ENCODE measurements at places on chromosomes 13 and 19.
A peak's percentile ranks its signal among the peaks of the same experiment; 100 is the strongest.

- no peak for DNase-seq
These were observed 413.1 kb upstream of the ARGLU1 start for GRCh38 chr13:106981051-106981450.

- DNase-seq, result no peak
These were observed 2.3 kb downstream of the HSPB6 start for GRCh38 chr19:35754370-35755130.

GRCh38 chr13:51122868-51123566 is 11.9 kb upstream of the C13orf42 start:
- peak; percentile 38 for DNase-seq

GRCh38 chr19:4068047-4068966 is 1.6 kb upstream of the ZBTB7A start:
- no peak for DNase-seq

DNA sequence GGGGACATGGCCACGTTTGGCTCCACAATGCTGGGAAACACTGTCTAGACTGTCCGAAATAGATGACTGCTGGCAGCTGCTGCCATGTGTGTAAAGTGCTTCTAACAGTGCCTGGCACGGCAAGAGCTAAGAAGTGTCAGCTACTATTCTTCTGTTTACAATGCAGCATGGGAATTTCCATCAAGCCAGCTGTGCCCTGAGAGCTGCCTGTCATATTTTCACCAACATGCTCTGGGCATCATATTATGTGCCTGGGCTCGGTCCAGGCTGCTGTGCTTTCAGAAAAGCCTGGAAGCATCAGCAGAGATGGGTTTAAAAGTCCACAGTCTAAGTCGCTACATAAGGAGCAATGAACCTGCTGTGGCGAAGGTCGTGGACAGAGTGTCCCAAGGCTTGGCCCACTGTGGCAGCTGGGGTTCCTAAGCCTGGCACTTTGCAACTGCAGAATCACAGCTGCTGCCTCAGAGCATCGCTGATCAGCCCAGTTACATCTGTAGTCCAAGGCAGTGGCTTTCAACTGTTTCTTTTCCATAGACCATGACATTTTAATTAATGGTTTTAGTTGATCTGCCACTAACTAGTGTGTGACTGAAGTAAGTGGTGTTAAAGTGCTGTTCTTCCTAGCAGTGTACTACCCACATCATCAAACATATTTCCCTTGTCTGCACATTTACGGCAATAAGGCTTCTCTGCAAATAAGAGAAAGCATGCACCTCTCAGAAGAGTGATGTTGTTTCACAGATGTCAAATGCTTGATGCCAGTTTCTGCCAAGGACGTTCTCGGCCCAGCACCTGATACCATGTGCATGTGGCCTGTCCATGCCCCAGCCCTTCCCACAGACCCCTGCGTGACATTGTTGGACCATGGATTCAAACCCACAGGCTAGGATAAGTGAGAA is 95.7 kb upstream of the C1QTNF9B start:
- DNase-seq, result no peak

- DNase-seq, result no peak
These were observed 61.7 kb downstream of the RAP2A start for GRCh38 chr13:97495678-97496077.

GRCh38 chr13:46165485-46166223 is 16.3 kb downstream of the LCP1 start:
- DNase-seq, result peak; percentile 65

DNA sequence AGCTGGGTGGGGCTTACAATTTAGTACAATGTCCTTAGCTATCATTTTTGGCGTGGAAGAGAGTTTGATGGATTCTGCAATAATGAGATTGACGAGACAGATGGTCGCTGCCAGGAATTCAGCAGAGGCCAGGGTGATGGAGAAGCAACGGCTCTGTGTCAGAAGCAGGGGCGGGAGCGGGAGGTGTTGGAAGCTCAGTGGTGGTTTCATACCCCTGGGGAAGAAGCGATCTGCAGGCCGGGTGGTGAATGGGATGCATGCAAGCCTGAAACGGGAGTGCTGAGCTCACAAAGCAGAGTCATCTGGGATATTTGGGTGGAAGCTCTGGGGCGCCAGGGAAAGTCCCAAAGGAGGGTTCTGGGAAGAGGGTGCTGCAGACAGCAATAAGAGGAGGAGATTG is 370.8 kb downstream of the ZNF536 start:
- no peak for DNase-seq

DNA sequence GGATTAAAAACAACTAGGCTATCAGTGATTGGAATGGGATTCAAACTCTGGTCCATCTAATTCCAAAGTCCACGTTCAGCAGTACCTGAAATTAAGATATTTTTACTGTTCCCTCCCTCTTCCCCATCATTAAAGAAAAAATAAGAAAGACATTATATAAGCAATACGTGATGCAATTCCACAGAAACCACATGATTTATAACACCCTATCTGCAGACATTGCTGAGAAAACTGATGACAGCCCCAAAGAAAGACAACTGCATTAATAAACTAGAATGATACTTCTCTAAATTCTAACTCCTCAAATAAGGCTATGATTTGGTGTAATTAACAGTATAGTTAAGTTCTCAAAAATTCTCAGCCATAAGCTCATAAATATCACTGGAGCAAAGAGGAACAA is 19.1 kb downstream of the LNX2 start:
- no peak for DNase-seq

DNA sequence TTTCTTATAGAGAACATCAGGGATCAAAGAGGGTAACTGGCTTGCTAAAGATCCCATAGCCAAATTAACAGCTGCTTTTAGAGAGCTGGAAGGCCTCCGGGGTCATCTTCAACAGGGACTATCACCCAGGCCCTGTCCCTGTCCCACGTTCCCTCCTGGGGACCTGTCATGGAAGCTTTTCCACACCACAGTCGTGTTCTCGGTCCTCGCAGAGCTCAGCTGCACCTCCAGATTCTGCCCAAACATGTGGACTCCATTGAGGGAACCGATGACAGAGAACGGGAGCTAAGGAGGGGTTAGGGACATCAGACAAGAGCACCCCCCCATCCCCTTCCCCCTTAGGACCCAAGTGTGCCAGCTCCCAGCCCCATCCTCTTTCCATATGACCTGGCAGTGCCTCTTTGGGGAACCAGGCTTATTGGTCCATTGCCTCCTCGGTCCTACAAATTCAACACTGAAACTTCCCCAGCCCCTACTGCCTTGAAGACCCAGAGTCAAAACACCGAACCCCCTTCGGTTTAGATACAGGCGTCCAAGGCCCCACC is 568 bp downstream of the FUZ start:
- no peak for DNase-seq

- DNase-seq, result no peak
These were observed at the start of gene SMIM44 for GRCh38 chr19:3483226-3483628. SMIM44 (minus strand) TSS chr19:3483441; CDS start chr19:3483403, 38 bp downstream.

DNA sequence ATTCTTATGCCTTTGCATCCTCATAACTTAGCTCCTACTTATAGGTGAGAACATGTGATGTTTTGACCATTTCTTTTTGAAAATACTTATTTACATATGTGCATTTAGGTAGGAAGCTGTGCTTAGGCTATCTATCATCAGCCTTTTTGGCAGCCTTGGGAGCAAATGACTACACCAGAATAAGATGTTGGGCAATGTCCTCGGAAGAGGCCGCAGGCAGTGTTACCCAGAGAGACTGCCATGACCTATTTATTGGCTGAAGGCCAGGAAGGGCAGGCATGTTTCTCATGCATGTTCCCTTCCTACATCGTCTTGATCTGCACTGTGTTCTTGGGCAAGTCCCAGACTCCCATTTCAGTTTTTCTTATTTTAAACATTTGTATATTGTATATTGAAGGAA is 122.3 kb downstream of the B3GLCT start:
- DNase-seq, result no peak

- no peak for DNase-seq
These were observed 32.7 kb downstream of the TIMM13 start for GRCh38 chr19:2394442-2395292.

- no peak for DNase-seq
These were observed 13.4 kb downstream of the TECR start for GRCh38 chr19:14542711-14543328.

GRCh38 chr19:35414442-35414841 is 33.6 kb upstream of the FFAR2 start:
- no peak for DNase-seq

DNA sequence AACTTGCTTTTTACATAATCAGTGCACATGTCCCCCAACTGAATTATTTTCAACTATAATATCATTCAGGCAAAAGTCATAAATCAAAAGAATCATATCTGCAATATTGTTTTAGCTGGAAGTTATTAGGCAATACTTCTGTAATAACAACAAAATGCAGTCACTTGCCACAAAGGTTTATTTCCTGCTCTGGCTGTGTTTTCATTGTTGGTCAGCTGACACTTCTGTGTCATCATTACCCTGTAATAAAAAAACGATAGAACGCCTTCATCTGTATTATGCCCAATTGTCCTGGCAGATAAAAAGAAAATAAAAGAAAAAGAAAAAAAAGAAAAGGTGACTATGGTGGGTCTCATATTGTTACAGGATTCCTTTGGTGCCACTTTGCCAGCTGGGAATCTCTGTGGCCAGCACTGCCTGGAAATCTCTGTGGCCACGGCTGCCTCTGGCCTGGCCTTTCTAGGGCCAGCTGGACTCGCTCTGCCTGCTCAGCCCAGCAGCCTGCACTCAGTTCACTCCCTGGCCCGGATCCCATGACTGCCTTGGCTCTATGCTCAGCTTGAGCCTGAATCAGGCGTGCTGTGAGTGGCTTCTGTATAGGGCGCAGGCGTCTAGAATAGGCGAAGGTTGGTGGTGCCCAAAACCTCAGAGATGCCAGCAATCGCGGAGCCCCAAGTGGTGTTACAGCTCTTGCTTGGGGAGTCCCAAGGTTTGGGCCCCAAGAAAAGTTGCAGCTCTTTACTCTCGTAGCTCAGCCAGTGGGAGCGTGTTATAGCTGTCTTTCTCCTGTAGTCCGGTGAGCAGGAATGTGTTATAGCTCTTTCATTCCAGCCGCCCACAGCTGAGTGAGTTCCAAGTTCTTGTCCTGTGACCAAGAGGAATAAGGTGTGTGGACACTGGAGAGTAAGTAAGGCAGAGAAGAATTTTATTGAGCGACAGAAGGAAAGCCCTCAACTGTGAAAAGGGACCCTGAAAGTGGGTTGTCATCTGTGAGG is 1227.1 kb downstream of the SLITRK1 start:
- no peak for DNase-seq

- DNase-seq, result no peak
These were observed 140.0 kb downstream of the MYO16 start for GRCh38 chr13:108769213-108770070.

GRCh38 chr13:46803586-46803985 is 6.6 kb upstream of the ESD start:
- DNase-seq, result no peak

DNA sequence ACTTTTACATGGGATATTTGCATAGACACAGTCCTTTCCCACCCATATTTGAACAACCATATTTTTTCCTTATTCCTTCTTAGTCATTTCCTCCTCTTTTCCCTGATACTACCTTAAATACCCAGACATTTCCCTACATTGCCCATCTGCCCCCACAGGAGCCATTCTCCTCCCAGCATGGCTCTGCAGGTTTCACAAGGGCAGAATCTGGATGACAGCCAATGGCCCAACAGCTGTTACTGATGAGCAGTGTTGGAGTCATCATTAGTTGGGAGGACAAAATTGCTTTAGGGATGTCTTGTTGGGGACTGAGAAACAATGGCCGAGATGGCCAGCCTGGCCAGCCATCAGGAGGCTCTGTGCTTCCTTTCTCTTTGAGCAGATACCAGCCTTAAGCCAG is 209.5 kb downstream of the KLF5 start:
- no peak for DNase-seq

GRCh38 chr13:31352467-31352866 is 152.7 kb downstream of the B3GLCT start:
- DNase-seq, result no peak

GRCh38 chr19:51821456-51821855 is 26.5 kb downstream of the FPR3 start:
- no peak for DNase-seq

DNA sequence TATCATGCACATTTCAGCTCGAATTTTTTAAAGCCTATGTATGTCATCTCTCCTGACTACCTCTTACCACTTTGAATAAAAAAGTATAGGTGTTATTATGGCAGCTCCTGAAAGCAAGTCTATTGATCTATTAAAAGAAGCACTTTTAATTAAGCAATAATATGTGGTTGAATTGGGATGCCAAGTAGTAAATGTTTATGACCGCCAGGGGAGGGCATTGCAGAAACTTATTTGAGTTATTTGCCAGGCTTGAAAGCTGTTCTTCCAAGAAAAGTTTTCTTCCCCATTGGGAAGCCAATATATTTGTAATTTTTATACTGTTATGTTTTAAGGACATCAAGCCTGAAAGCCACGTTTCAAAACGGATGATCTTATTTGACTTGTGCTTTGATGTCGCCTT is 88.1 kb upstream of the SOX21 start:
- no peak for DNase-seq

DNA sequence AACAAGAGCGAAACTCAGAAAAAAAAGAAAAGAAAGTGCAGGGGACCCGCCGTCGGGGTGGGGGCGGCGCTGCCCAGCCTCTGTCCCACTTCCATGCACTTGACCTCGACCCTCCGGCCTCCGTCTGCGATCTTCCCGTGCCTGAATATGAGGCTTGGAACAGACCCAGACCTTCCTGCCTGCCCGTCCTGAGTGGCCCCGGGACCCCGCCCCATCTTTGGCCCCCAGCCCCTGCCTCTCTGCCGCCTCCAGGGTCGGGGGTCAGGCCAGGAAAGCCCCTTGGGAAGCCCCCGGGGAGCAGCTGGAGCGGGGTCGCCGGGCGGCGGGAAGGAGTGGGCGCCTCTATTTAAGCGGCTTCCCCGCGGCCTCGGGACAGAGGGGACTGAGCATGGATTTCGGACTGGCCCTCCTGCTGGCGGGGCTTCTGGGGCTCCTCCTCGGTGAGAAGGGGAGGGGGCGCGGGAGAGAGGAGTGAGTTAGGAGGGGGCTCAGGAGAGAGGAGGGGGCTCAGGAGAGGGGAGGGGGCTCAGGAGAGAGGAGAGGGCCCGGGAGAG is at the start of gene MADCAM1:
Gene MADCAM1 (plus strand): TSS at position 375 of the 554 bp plus-strand sequence. CDS start 14 bp downstream, at position 389.
- DNase-seq, result no peak

GRCh38 chr13:62525652-62526051 is 1110.0 kb upstream of the PCDH20 start:
- DNase-seq, result no peak

DNA sequence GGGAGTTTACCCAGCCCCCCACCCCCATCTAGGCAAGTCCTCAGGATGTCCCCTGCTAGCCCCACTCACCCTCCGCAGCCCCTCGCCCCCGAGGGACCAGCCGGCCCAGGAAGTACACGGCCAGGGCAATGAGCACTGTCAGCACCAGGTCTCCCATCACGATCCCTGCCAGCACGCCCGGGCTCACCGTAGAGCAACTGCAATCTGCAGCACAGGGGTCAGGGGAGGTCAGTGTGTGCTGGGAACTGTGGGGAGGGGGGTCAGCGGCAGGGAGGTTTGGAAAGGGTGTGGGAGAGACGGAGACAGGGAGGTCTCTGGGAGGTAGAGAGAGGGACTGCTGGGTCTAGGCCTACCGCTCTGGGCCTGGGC is 734 bp downstream of the TYROBP start:
- no peak for DNase-seq

GRCh38 chr13:111099290-111099689 is 15.8 kb upstream of the ARHGEF7 start:
- DNase-seq, result no peak
